NCI-H1436 (cell line): ENCODE measurements at places on chromosomes 16 and 17.
A peak's percentile ranks its signal among the peaks of the same experiment; 100 is the strongest.

GRCh38 chr17:45841883-45842525 is 2.7 kb upstream of the SPPL2C start:
- DNase-seq: peak; percentile 64

DNA sequence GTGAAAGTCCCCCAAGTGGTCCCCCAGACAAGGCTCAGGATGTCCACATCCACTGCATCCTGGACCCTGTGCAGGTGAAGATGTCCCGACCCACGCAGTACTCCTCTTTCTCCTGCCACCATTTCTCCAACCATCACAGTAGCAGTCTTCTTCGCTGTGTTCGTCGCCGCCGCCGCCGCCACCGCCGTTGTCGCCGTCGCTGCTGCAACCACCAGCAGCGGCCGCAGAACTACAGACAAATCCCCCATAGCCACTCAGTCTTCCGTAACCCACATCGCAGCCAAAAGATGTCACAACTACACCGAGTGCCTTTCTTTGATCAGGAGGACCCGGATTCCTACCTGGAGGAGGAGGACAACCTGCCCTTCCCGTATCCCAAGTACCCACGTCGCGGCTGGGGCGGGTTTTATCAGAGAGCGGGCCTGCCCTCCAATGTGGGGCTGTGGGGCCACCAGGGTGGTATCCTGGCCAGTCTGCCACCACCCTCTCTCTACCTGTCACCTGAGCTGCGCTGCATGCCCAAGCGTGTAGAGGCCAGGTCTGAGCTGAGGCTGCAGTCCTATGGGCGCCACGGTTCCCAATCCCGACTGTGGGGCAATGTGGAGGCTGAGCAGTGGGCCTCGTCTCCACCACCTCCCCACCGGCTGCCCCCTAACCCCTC is 917 bp downstream of the SPEM2 start:
- DNase-seq: no peak

DNA sequence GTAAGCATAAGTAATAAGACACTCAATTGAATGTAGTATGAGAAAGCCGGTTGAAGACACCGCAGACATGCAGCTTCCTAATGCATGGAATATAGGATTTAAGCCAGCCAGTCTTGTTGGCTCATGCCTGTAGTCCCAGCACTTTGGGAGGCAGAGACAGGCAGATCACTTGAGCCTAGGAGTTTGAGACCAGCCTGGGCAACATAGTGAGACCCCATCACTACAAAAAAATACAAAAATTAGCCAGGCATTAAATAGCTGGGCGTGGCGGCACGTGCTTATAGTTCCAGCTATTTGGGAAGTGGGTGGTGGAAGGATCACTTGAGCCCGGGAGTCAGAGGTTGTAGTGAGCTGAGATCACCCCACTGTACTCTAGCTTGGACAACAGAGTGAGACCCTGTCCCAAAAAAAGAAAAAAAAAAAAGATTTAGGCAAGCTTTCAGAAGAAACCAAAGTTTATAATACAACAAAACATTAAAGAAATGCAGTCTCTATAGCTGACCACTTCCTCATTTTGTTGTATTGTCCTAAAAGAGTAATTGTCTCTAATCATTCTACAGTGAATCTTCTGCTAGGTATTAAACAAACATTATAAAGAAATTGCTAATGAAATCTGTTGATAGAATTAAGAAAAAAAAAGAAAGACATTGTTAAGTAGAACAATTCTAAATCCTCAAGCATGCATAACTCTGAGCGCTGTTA is 68.6 kb upstream of the KIFC3 start:
- no peak for DNase-seq

DNA sequence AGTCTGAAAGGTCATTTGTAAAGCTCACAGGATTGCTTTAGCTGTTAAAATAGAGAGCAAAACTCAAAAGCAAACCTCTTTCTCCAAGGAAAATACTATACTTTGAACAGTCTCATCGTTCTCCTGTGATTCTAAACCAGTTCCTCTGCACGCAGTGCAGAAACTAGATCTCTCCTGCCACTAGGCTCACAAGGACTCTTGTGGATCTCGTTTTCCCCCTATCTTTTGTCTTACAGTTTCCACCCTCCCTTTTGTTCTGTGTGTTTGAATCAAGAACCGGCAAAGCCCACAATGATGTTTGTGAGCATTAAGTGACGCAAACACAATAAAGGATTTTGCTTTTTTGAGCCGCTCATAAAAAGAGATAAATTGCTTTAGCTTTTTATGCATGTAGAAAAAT is 1103.5 kb upstream of the RBFOX1 start:
- DNase-seq: no peak

GRCh38 chr16:21613361-21613760 is 14.0 kb downstream of the METTL9 start:
- DNase-seq: no peak

- DNase-seq: peak; percentile 54
These were observed 500 bp downstream of the MAF start for GRCh38 chr16:79599837-79600637.

GRCh38 chr17:65785109-65785508 is 223.7 kb upstream of the AXIN2 start:
- no peak for DNase-seq

DNA sequence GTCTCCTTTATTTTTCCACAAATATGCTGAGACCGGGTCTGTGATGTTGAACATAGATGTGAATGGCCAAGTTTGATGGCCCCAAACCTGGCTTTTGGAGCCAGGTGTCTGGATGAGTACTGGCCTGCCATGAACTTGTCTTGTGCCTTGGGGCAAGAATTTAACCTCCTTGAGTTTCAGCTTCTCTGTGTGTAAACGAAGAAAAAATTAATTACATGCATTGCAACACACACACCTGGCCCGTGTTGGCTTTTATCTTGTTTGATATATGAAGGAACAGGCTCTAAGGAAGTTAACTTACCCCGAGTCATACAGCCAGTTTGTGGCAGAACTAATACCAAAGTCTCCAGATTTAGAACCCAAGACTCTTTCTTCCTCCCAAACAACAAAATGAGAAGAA is 13.1 kb downstream of the FBXO39 start:
- no peak for DNase-seq

GRCh38 chr16:17696616-17697015 is 225.9 kb upstream of the XYLT1 start:
- no peak for DNase-seq

GRCh38 chr16:48914070-48914469 is 304.1 kb upstream of the N4BP1 start:
- no peak for DNase-seq

DNA sequence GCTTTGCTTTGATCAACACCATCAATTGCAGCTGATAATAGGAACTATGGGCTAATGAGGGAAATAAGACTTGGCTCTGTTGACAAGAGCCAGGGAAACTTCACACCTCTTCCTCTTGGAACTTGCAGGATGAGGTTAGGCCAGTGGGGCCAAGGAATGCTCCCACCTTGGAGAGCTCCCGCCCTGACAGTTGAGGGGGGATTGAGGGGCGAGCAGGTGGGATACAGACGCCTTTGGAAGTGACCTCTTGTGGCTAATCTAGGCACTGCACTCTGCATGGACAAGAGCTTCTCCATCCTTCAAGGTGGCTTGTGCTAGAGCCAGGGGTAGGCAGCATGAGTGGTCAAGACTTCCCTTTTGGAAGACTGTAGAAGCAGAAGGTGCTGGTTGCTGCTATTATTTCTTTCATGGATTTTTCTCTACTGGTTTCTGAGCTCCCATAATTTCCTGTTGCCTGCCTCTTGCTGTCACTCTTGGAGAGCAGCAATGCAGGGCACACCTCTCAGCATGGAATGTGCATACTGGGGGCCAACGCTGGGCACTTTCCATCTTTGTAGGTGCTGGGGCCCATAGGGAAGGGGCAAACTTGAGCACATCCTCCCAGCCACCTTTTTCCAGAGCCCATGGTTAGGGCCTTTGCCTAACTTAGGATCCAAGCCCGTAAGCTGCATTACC is 2.3 kb upstream of the PHF12 start:
- DNase-seq: peak; percentile 28

DNA sequence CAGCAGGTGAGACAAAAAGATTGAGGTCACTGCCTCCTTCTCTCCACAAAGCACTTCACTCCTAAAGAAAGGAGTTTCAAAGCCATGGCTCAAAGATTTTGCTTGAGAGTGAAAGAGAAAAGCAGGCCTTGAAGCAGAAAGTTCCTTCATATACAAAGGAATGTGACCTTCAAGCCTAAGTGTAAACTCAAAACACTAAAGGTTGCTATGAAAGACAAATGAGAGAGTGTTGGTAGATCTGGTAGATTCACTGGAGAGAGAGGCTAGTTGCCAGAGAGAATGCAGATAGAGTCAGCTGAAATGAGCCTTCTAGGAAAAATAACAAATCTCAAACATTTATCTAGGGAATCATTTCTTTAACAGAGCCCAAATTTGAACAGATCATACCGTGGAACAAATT is 305.2 kb downstream of the CDH8 start:
- no peak for DNase-seq

- no peak for DNase-seq
These were observed 44.8 kb downstream of the PECAM1 start for GRCh38 chr17:64345689-64346376.

GRCh38 chr17:69326377-69327059 is 415 bp downstream of the ABCA5 start:
- DNase-seq: no peak

DNA sequence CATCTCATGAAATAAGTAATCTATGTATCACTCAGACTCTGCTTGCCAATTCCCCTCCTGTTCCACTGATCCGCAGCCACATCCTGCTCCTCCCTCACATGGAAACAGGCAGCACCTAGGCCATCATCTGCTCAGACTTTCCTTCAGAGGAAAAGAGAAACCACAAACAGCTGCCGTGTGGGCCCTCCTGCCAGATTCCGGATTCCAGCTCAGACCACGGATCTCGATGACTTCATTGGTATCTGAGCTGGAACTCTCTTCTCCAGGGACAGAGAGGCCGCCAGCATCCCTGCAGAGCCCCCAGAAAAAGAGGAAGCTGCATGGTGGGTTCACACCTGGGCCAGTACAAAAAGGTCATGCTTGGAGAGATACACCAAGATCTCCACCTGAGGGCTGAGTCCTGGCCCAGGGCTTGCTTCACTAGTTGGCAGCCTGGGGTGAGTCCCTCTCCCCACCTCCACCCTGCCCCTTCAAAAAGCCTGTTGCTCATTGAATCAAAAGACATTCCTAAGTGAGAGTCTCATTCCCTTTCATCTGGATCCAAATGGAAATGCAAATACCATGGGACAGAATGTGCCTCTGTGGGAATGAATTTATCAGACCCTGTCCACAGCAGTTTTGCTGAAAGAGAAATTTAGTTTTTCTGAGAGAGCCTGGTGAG is 47.2 kb downstream of the HOXB1 start:
- no peak for DNase-seq

GRCh38 chr16:19560078-19560477 is 4.6 kb downstream of the VPS35L start:
- no peak for DNase-seq
